T-helper 9 cell (primary cell): ENCODE measurements at places on chromosomes 3 and 15.

GRCh38 chr3:13947912-13948311 lies 68.0 kb upstream of the WNT7A start:
- no peak for DNase-seq

DNA sequence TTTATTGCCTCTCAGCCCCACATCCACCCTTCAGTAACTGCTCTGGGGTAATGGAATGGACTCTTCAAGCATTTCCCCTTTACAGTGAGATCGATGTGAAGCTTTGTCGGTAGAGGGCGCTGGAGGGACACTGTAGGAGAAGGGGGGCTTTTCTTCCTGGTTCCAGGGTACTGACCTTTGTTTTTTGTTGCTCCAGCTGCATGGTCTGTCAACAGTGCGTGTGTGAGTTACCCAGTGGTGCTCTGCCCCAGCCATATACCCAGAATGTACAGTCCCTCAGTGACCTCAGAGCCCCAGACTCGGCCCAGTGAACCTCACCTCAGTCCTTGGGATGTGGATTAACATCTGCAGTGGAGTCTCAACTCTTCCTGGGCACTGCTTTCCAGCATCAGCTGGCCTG lies 180.3 kb upstream of the TSC22D2 start:
- peak; percentile 3 for DNase-seq

DNA sequence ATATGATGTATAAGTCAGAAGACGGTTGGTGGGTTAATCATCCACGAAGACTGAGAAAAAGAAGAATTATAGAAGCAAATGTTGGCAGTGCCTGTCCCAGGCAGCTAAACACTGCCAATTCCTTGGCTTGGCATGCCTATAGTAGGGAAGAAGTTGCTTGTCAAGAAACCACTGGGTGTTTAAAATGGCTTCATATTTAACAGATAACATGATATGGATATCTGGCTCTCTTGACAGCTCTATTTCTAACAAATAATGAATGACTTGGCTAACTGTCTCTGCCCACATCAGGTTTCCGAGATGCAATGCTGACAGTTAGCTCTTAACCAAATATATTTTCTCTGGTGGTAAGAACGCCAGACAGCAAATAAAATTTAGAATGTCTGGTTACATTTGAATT lies 341.7 kb upstream of the KCNMB2 start:
- no peak for DNase-seq

DNA sequence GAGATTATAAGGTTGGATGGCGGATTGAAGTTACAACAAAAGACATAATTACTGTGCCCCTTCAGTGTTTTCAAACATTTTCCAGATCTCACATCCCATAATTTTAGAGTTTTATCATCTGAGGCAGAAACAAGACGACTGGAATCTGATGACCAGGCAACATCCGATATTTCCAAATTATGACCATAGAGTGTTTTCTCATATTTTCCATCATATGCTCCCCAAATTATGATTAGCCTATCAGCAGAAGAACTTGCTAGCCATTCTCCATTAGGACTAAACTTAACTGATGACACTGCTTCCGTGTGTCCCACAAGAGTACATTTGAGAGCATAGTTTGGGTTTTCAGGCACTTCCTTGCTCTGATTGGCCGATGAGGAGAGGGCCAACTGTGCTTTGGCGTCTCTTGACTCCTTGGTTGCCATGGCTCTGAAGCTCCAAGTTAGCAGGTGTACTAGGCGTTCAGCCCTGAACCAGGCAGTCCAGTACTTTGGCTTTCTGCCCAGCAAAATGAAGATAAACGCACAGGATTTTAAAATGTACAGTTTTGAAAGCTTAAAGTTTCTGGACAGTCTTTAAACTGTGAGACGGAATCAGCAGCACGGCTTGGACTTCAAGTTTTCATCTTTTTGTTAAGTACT lies 638 bp downstream of the WDR5B start:
- peak; percentile 11 for DNase-seq

DNA sequence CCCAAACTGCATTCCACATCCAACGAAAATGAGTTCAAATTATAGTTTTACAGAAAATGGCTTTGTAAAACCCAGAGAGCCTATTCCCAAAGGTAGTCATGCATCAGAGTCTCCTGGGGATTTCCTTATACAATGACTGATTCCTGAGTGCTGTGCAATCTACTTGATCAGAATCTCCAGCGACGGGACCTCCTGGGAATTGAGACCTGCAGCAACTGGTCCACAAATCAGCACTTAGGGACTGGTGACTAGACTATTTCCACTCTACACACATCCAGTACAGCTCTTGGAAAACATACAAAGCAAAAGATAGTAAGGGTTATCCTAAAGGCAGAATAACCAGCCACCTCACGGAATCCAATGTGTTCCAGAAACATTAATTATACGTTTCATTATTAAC lies 871.0 kb upstream of the CFAP20DC start:
- no peak for DNase-seq

DNA sequence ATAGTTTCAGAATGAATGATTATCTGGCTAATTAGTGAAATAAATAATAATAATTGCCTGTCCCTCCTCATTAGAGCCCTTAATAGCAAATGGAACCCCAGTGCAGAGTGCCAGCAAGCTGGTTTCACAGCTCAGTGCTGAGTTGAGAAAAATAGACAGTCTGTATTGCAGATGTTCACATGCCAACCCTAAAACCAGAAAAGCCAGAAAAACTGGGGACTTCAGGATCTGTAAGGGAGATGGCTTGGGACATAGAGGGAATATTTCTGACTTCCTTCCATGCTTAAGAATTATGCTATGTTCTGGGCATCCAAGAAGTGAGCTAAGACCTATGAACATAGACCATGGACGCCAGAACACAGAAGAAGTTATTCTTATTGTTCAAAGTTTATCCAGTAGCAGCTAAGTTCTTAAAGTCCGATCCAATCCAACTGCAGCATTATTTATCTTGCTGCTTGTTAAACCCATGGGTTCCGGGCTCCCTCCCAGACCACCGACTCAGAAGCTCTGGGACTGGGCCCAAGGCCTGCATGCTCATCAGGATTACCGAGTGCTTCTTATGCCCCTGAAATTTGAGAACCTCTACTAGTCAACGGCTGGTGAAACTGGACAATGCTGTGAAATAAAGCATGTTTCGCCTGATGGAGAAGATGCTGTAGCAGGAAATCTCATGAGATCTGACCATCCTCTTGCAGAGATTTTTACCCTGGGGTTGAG lies 158.3 kb downstream of the FOXB1 start:
- DNase-seq: no peak

DNA sequence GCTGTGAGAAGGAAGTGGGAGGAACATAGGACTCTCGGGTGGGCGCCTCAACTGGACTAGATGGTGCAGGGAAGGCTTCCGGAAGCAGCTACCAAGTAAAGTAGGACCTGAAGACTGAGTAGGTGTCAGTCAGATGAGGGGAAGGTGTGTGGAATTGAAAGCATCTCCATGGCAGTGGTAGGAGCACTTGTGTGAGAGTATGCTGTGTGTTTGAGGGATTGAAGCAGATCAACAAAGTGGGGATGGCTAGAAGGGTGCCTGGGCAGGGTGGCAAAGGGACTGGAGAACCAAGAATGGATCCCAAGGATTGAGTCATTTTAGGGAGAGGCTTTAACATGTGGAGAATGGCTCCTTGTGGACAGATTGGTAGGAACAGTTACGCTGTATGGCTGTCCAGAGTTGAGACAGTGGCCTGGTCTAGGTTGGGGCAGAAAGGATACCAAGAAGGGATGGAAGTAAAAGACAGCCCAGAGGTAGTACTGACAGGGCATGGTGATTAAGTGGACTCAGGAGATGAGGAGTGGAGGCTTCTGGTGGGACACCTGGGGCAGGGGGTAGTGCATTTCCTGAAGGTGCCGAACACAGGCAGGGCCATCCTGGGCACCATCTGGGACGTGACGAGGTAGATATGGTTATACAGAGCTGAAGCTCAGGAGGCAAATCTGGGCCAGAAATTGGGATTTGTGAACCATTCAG lies 1.5 kb downstream of the UQCC5 start:
- no peak for DNase-seq

- DNase-seq: no peak
Measured at GRCh38 chr3:175066617-175067415, 207.7 kb downstream of the NAALADL2 start.

GRCh38 chr3:101379658-101380376 lies 59.4 kb upstream of the IMPG2 start:
- no peak for DNase-seq

GRCh38 chr3:107999215-107999775 lies 91.5 kb downstream of the CD47 start:
- no peak for DNase-seq

- no peak for DNase-seq
Measured at GRCh38 chr3:18704326-18704725, 279.2 kb upstream of the SATB1 start.

DNA sequence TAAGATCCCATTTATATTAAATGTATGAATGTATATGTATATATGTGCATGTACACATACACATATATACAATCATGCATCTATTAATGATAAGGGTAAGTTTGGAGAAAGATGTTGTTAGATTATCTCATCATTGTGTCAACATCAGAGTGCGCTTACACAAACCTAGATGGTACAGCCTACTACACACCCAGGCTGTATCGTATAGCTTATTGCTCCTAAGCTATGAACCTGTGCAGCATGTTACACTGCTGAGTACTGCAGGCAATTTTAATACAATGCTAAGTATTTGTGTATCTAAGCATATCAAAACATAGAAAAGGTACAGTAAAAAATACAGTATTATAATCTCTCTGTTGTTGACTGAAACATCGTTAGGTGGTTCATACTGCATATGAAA lies 57.4 kb upstream of the ABHD17C start:
- DNase-seq: no peak

DNA sequence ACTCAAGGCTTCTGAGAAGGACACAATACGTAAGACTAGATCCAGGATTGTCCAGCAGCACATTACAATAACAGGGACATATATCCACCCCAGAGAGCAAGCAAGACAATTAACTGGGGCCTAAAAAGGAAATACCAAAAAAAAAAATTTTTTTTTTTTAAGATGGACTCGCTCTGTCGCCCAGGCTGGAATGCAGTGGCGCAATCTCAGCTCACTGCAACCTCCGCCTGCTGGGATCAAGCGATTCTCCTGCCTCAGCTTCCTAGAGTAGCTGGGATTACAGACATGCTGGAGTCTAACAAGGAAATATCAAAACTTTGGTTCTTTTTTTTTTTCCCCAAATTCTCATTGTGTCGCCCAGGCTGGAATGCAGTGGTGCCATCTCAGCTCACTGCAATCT lies 28.8 kb upstream of the IMPDH2 start:
- no peak for DNase-seq

DNA sequence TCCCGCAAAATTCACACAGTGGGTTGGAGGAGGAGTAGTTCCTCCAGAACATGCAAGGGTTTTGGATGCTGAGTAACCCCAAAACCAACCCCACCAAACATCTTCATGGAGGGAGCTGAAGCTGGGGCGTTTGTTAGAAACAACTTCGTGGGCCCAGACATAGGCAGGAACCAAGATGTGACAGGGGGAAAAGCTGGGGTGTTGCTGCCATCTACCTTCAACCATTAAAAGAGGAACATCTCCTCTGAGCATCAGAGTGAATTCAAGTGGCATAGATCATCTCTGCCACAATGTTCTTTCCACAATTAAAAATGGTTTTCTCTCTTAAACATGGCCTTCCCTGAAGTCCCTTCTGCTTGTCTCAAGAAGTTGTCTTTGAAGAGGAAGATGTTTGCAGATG lies 20.5 kb downstream of the SIDT1 start:
- no peak for DNase-seq

DNA sequence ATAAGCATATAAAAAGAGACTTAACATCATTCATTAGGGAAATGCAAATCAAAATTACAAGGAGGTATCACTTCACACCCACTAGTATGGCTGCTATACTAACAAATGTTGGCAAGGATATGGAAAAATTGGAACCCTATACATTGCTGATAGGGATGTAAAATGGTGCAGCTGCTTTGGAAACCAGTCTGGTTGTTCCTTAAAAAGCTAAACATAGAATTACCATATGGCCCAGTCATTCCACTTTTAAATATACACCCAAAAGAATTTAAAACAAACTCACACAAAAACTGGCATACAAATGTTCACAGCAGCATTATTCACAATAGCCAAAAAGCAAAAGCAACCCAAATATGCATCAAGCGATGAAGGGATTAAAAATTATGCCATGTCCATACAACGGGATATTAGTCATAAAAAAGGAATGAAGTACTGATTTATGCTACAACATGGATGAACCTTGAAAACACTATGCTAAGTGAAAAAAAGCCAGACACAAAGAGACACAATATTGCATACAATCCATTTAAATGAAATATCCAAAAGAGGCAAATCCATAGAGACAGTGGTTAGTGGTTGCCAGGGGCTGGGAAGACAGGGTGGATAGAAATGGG lies 118.3 kb downstream of the OSBPL10 start:
- no peak for DNase-seq

DNA sequence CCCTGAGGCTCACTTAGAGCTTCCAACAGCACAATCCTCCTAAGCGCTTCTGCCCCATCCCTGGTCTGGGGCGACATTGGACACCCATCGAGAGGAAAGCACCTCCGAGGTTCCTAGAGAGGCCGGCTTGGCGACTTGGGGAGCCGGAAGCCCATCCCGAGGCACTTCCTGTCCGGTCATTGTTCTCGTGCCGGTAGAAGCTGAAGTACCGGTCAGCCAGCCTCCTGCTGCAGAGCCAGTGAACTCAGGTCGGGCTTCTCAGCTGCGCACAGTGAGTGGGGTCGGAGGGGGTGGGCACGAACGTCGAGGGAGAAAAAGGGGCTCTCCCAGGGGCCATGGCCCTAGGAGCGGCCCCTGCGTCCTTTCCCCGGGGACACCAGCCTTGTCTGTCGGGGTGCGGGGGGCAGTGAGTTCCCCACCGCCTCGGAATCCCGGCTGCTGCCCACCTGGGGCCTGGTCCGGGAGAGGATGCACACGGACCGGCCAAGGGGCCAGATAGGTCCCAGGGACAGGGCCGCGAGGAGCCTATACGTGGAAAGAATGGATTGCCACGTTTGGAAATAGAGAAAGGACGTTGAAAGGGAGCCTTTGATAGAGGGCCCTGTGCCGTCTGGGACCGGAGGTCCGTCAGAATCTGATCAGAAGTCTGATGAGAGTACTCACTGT lies at the start of gene ZNF35:
TSS of gene ZNF35 (plus strand) at position 169 of the 666 bp plus-strand sequence. CDS start 2,336 bp downstream, outside the sequence.
- no peak for DNase-seq

DNA sequence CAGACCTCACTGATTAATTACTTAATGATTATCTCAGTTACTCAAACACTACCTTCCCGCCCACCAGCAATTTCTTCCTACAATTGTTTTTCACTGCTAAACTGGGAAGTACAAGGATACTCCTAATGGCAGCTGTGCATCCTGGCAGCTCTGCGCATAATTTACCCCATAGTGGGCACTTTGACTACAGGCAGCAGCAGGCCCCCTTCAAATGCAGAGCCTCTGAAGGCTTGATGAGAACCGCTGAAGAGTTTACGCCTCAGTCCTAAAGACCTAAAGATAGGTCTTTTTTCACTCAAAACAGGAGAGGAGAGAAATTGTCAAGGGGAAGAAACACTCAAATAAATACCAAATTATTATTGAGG lies 10.7 kb downstream of the CCDC32 start:
- no peak for DNase-seq

DNA sequence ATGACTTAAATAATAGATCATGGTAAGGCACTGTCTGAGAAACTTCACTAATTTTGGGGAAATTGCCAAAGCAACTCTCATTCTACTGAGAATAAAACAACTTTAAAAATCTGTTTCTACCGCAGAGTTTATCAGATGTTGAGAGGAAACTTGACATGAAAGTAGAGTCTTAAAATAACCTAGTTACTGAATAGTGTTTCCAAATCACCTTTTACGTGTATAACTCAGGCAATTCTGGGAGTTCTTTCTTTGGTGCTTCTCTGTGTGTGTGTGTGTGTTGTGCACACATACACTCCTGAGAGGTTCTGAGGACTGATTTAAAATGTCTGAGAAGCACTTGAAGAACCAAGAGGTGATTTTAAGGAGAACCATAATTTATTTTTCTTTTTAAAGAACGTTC lies 236.6 kb downstream of the SV2B start:
- no peak for DNase-seq

- no peak for DNase-seq
Measured at GRCh38 chr3:11155341-11156025, 1.2 kb downstream of the HRH1 start.
